Activated naive CD8-positive, alpha-beta T cell treated with anti-CD3 and anti-CD28 coated beads, Interleukin-2, amount 10 ng/mL, durations not matched to agents 7 days and 5 days (primary cell): ENCODE measurements at places on chromosomes 5 and 9.

DNA sequence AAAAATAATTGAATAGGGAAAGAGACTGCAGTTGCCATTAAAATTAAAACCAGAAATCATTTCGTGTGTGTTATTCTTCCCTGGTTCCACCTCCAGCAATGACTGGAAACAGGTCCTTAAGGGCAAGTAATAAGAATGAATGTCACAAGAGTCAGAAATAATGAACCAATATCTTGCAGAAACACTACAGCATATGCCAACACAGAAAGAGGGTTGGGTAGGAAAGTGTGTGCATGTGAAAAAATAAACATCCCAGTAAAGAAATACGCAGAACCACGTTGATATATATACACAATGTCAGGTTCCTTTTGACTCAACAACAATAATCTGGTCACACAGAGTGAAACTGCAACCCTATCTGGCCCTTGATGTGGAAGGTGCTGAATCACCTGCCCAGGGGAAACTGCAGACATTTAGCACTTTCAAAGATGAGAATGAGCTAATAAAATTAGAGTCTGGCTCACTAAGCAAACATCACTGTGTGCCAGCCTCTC is 15.0 kb downstream of the HMHB1 start:
- DNase-seq, result no peak

- no peak for DNase-seq
Measured at GRCh38 chr9:89588271-89588879, 16.4 kb upstream of the GADD45G start.

- no peak for DNase-seq
Measured at GRCh38 chr9:26369093-26369492, 523.5 kb downstream of the CAAP1 start.

DNA sequence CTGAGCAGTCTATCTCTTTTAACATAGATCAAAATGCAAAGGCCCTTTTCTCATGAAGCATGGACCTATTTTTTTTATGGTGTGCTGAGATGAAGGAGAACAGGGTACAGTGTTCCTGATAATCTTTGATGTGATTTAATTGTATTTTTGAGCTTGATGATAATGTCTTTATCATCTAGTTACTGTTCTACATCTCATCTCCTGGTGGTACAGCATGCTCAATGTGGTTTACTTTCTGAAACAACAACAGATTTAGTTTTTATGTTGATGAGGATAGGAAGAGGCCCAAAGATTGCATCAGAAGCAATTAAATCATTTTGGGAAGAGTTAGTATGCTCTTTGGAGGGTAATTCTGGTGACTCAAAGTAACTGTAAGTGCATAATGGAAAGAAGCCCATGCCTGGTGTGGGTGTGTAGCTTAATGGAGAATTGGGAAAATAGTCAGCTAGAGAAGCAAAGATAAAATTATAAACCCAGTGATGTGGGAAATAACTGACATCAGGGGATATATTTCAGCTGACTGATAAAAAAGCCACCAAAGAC is 123.0 kb upstream of the KCNN2 start:
- no peak for DNase-seq

DNA sequence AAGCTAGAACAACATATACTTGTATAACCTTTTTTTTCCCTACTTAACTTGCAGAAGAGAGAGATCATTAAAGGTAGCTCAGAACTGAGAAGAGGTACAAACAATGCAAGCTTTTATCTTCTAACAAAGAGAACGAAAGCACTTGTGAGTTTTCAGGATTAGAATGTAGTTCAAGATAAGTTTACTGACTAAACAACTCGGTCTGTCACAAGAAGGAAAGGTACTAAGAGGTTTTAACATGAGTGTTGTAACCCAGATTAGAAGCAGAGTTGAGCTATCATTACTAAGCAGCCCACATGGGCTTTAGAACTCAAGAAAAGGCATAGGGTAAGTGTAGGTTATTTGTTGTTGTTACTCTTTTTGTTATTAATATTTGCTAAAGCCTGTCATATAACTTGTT is 25.2 kb downstream of the GIN1 start:
- no peak for DNase-seq

- no peak for DNase-seq
Measured at GRCh38 chr9:89352451-89352850, 34.2 kb downstream of the SECISBP2 start.

DNA sequence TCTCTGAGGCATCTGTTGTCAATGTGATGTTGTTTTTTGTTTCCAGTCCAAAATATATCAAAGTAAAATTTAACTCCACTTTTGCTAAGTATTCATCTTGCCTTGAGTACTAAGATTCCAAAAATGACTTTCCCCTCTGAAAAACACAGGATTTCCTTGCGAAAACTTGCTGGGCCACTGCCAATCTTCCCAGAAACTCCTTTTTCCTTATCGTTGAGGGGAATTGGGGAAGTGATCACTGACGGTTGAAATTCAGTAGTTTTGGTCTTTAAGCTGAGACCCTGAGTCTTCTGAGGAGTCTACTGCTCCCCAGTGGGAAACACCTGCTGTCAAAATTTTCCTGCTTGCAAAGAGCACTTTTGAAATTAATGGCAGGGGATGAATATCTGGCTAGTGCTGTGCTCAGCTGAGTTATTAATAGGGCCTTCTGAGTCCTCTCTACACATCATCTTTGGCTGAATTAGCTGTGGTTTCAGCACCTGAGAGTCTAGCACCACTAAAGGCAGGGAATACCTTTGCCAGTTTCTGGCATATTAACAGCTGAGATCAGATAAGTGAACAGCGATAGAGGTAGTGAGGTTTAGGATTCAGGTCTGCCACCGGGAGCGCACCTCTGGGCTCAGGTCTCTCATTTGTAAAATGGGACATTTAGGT is 18.0 kb downstream of the TLR4 start:
- DNase-seq, result no peak

DNA sequence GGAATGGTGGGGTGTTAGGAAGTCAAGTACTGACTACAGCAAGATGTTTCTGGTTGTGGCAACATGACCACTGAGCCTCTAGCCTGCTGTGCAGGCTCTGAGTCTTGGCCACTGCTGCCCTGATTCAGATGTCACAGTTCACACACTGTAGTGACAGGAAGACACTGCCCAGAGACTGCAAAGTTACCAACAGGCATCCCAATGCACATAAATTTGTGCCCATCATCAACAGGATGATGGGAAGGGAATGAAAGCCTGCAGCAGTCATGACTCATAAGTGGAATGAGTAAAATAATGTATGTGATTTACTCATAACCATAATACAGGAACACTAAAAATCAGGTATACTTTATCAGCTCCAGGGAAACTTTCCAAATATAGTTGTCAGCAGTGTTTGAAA is 251.6 kb upstream of the HAPLN1 start:
- no peak for DNase-seq

DNA sequence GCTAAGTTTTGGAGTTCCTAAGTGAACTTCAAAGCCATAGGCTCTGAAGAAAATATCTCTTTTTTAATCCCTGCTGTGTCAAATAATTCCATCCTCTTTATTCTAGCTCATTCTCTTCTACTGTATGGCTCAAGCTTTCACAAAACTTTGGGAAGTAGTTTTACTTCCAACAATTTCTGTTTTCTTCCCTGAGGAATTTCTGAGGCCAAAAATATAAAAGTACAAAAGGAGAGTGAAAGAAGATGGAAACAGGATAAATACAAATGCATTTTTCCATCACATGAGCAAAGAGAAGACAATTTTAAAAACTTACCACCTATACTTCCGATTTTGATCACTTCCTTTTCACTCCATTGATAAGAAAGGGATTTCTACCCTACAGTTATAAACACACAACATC is 585.7 kb upstream of the DAB2 start:
- DNase-seq, result no peak

DNA sequence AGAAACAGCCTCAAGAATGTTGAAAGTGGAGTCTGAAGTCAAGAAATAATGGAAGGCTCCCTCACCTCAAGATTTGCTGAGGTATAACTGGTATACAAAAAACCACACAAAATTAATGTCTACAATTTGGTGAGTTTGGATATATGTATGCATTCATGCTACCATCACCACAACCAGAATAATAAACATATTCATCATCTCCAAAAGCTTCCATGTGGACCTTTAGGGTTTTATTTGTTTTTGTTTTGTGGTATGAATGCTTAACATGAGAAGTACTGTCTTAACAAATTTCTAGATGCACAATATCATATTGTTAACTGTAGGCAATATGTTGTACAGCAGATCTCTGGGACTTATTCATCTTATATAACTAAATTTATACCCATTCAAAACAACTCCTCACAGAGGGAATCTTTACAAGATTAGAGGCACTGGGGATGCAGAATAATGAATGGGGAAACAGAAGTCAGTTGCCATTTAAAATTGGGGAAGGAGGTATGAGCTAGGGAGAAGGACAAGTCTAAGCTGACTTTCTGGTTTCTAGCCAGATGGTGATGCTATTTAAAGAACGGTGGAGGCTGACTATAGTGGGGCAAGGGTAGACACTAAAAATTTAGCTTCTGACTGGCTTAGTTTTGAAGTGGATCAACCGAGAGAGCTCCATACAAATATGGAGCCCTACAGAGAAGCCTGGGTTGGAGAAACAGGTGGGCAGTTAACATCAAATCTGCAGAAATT is 213.9 kb downstream of the BNC2 start:
- no peak for DNase-seq

- no peak for DNase-seq
Measured at GRCh38 chr5:114415760-114416159, 53.9 kb downstream of the KCNN2 start.
